NCI-H510A treated with DMSO at 0.1 percent for 48 hours (cell line): ENCODE measurements at places on chromosomes 12 and 14.

DNA sequence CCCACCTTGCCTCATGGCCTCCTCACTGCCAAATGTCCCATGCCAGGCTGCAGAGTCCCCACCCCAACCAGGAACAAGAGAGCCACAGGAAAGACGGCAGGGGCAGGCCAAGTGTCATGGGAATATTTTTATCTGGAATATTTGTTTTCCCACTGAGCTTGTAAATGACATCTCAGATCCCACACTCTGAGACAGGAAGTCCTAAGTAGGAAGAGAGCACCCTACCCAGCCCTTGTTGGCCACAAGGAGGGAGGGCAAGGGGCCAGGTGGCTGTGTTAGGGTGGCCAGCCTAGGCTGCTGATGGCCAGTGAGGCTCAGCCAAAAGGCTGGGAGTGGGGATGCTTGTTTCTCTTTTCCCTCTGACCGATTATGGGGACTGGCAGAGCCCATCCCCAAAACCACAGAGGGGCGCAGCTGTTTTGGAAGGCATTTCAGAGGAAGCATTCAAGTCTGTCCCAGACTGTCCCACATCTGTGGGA is 7.7 kb upstream of the MEG3 start:
- DNase-seq, result no peak

DNA sequence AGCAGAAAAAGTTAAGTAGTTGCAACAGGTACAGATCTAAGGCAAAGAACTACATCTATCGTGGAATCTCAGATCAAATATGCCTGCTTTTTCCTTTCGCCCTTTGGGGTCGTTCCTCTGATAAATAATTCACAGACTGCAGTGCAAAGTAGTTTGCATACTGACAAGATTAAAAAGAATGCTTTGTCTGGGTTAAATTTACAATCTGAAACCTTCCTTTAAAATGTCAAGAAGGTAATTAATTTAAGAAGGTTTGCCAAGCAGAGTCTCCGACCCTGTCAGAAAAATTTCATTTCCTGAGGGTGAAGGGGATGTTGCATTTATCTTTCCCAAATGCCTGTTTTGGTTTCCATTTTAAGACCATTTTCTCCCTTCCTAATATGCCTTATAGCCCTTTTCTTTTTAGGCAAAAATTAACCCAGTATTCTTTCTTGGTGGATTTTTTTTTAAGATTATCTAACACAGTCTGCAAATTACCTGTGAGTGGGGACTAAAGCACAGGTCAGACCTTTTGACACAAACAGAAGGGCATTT is 406.9 kb downstream of the LRIG3 start:
- no peak for DNase-seq

DNA sequence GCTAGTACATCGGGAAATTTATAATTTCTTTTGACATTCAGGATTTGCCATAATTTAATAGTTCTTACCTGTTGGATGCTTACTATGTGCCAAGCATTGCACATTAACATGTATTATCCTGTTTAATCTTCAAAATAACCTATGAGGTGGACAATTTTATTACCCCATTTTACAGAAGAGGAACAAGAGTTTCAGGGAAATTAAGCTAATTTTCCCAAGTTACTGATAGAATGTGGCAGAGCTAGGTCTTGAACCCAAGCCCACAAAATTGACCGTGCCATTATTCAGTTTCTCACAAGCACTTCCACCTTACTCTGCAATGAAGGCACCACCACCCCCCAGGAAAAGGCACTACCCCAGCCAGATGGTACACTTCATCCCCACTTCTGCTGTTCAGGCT is 161.1 kb upstream of the PLEKHG7 start:
- DNase-seq, result no peak

- no peak for DNase-seq
Observed at GRCh38 chr12:53211476-53212381, 4.7 kb upstream of the ITGB7 start.

DNA sequence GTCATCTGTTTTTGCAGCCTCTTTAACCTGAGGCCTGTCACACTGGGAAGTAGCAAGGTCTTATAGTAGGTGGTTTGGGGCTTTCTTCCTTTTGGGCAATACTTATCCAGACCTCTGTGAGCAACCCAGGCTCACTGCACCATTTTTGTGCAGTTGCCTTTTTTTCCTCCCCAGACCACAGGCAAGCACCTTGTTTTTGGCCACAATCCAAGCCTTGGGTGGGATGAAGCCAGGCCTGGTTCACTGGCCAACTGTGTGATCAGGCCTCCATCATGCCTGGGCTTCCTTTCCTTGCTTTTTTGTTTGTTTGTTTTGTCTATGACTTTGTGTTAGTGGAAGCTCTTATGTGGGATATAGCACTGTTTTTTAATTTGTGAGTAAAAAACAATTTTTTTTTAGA is 71.7 kb downstream of the DNAH10 start:
- no peak for DNase-seq
